Pons (tissue), 1 donor: ENCODE measurements at places on chromosomes 12 and 14.

- no peak for DNase-seq
Measured at GRCh38 chr12:57528176-57528575, 5.6 kb downstream of the MBD6 start.

DNA sequence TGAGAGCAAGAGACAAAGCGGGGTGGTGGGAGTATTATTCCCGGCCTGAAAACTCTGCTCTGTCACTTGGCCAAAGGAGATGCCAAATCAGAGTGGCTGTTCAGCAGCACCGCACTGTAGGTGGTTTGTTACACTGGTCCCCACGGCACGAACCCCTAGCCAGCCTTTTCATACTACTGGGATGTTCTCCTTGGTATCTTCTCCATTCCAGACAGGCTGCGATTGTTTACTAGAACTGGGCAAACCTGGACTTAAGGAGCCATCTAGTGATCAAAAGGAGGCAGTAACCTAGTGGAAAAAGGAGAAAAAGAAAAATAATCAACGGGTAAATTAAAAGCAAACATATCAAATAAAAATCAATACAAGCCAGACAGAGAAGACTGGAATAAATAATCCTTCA, 58.9 kb upstream of the TMTC2 start:
- DNase-seq = peak; percentile 59

DNA sequence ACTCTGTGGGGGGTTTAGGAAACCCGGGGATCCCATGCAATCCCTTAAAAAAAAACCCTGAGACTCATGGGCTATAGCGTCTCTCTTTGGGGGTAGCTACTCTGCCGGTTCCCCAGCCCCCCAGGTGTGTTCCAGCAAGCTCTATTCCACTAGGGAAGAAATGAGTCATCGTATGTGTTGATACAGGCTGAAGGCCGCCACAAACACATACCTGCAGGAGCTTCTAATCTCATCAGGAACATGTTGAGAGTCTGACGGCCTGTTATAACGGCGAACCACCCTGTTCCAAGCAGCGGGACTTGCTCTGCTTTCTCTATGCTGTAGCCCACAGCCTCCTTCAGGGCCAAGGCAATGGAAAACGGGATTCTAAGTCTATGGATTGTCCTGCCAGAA, 977 bp upstream of the KRT5 start:
- no peak for DNase-seq

GRCh38 chr12:111298582-111299436, 70.1 kb downstream of the PHETA1 start:
- peak; percentile 26 for DNase-seq

DNA sequence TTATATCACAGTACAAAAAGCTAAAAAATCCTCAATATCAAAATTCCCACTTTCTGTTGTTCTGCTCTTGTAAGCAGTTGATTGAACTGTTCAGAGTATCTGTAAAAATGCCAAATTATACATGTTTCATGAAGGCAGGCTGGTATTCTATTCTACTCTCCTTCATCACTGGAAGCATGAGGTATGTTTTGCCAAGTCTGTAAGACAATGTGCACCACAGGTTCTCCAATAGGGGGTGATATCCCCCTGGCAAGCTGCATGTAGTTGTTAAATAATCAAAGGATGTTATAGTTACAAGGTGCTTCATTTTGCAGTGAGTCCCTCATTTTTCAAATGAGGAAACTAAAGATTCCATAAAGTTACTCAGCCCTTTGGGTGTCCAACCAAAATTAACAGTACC, 15.1 kb upstream of the NEK9 start:
- DNase-seq = peak; percentile 70

DNA sequence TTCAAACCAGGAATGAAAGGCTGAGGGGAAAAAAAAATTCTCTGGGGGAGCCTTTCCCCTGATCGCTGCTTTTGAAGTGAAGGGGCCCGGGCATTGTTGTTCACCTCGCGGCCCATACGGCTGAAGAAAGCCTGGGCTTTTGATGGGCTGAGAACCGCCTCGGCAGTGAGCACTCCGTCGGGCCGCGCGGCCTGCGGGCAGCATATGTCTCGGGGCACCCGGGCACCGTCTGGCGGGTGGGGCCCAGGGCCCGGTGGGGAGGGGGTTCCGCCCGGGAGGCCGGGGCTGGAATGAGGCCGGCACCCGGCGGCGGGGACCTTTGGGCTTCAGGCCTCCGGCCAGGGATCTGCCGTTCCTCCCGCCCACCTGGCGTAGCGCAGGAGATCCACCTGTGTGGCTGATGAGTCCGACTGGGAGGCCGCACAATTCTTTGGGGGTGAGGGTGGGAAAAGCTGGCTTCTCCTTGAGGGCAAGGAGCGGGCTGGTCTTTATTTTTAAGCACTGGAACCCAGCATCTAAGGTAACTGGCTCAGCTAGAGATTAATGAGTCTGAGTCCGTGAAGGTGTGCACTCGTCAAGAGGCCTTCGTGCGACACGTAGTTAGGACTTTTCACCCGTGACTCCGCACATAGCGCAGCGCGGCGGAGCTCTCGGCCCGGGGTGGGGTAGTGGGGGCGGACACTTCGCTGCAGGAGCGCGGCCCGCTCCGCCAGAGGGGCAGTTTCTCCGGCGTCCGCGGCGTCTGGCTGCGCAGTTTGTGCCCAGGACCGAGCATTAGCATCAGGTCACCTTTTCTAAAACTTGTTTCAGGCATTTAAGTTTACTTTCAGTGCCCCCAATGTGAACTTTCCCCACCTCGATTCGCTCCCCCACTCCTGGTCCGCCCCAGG, 10.6 kb downstream of the FOXA1 start:
- no peak for DNase-seq

DNA sequence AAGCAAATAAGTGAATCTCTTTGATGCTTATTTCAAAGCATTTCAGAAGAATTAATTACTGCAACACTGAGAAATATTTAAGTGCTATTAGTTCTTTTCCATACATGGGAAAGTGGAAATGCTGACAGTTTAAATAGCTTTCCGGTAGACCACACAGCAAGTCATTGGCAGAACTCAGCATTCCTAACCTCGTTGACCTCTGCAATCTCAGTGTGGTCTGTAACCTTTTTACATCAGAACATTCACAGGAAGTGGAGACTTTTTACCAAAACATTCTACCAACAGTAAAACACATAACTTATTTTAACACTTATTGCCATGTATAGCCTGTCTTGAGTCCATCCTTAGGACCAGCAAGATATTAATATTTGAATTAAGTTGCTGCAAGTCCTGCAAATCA, 249.5 kb upstream of the DCN start:
- no peak for DNase-seq

DNA sequence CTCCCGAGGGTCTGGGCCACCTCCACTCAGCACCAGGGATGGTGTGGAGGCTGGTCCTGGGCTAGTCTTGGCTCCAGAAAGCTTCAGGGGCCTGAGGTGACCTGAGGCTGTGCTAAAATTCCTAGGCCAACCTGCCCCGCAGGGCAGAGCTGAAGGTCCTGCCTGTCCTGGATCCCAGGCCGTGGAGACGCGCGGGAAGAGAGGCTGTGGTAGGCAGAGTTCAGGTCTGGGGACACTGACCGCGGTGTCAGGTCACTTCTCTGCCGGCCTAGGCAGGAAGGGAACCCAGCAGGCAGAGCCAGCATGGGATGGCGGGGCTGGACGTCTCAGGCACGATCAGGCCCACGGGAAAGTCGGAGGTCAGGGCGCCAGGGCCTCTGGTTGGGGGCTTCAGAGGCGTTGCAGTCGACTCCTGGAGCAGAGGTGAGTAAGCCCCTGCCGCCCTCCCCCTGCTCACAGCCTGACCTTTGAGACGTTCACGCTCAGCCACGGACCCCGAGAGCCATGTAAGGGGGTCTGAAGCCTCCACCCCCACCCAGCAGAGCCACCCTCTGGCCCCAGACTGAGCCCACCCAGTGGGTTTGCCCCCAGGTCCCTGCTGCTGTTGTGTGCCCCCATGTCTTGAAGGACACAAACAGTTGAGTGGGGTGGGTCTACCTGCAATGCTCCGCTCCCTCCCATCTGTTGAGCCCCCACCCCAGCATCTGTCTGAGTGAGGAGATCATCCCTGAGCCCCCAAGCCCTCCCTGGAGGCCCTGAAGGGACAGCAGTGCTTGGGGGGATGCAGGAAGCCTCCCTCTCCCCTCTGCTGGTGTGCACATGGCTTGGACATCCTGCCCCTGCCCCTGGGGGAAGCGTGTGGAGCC, 142.7 kb downstream of the KIF26A start:
- DNase-seq = no peak

DNA sequence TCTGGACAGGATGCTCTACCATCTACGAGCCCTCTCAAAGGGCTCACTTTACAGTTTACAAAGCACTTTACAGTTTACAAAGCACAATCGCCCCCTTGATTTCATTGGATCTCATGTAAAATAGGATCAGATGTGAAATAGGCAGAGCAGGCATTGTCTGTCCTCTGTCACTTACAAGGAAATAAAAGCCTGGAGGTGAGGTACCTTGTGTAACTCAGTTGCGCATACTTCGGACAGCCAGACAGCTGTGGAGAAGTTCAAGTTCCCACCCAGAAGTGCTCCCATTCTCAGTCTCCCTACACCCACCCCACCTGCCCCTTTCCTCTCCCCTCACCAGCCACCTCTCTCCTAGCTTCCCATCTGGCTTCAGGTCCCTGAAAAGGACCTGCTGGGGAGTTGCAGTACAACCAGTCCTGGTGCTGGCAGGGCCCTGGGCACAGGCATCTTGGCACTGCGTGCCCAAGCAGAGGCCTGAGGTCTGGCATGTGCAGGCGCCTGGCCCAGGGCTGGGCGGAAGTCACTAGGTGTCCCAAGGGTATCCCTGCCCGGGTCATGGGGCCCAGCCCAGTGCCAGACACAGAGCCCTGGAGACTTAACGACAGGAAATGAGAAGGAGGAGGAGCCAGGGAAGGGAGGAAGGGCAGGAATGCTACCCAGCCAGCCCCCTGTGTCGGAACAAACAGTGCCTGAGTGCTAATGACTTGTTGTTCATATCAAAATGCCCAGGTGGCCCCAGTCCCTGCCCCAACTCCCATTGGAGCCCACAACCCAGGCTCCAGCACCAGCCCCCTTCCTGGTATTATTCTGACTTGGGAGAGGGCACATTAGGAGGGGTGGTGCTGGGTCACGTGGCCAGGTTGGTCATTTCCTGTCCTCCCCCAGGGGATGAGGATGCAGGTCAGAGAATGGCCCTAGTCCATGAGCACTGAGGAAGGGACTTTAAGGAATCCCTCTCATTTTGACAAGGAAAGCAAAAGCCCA, 5.4 kb downstream of the RAPGEF3 start:
- DNase-seq = peak; percentile 50

- DNase-seq = no peak
Measured at GRCh38 chr14:83316356-83316755, 1782.7 kb upstream of the SEL1L start.

- peak; percentile 14 for DNase-seq
Measured at GRCh38 chr12:54028314-54029201, at the start of gene HOXC6. HOXC6 (plus strand) TSS chr12:54028440; CDS start chr12:54028522, 82 bp downstream.
